ENCODE measurements at places on chromosomes 1 and 21.

DNA sequence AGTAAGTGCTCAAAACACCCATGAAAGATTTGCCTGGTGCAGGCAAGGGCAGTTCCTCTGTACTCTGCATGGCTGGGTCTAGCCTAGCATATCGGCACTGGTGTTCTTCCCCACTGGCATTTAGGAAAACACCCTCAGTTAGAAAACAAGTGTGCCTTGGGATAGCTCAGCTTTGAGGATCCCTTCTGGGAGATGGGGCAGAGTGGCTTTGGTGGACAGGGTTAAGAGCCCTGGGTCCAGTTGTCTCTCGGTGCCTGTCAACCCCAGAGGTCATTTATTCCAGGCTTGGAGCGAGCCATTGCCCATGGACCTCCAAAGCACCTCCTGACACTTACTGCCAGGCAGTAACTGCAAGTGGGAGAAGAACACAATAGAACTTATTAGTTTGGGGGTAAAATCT lies 80.8 kb upstream of the DIRAS3 start:
- no peak for DNase-seq

- DNase-seq, result peak; percentile 85
These were observed at the start of gene KCTD3 for GRCh38 chr1:215566556-215567490. Gene KCTD3, plus strand, starts transcription at chr1:215567304. Its CDS starts 382 bp downstream, at chr1:215567686.

DNA sequence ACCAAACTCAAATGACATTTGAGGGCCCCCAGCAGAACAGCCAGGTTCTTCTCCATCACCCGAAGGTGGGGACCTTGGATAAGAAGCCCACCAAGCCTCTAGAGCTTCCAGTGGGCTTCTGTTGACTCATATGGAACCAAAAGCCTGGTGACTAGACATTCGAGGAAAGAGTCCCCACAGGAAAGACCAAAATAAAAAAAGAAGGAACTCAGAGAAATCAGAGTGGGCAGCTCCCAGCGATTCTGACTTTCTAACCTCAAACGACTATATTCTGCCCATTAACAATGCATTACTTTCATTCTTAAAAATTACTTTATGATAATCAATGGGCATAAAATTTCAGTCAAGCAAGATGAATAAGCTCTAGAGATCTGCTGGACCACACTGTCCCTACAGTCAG lies 9.6 kb upstream of the CHIT1 start:
- no peak for DNase-seq

- peak; percentile 52 for DNase-seq
These were observed 35.8 kb downstream of the PIK3CD start for GRCh38 chr1:9687120-9687873.

- DNase-seq, result no peak
These were observed 30.4 kb downstream of the NGF start for GRCh38 chr1:115307661-115308060.

GRCh38 chr21:40830836-40831235 lies 16.1 kb downstream of the DSCAM start:
- DNase-seq, result no peak

GRCh38 chr1:235931171-235931738 lies 64.5 kb upstream of the LYST start:
- no peak for DNase-seq

- DNase-seq, result no peak
These were observed 269.5 kb downstream of the NPHP4 start for GRCh38 chr1:5722635-5723164.

GRCh38 chr1:208135354-208135753 lies 108.8 kb downstream of the PLXNA2 start:
- no peak for DNase-seq

DNA sequence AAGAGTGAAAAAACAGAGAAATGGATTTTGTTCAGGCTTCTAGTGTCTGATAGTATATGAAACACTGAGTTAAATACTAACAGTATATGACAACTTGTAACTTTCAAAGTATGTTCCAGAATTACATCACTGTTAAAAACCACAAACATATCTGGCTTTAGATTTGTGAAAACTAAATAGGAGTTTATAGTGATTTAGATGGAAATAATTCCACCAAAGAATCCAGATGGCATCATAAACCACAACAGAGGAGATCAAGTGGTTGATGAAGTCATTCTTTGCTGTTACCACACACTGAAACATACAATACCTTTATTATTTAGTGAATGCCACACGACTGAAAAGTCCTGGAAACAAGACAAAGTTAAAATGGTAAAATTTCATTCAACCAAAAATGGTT lies 37.2 kb downstream of the ALG14 start:
- DNase-seq, result no peak

GRCh38 chr1:243587823-243588560 lies 262.1 kb downstream of the AKT3 start:
- no peak for DNase-seq

GRCh38 chr1:2240270-2241156 lies 12.4 kb downstream of the SKI start:
- DNase-seq, result no peak

- DNase-seq, result peak; percentile 51
These were observed 87.5 kb upstream of the RHOU start for GRCh38 chr1:228647523-228648444.

GRCh38 chr21:28758042-28758882 lies 234.4 kb downstream of the LTN1 start:
- DNase-seq, result no peak

DNA sequence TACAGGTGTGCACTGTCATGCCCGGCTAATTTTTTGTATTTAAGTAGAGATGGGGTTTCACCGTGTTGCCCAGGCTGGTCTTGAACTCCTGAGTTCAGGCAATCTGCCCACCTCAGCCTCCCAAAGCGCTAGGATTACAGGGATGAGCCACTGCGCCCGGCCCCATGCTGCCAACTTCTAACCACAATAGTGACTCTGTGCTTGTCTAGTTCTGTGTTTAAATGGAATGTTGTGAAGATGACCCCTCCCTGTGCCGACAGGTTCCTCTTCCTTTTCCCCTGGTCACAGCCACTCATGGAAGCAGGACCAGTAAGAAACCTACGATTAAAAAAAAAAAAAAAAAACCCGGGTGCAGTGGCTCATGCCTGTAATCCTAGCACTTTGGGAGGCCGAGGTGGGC lies 4.7 kb downstream of the MAP1LC3C start:
- DNase-seq, result no peak

DNA sequence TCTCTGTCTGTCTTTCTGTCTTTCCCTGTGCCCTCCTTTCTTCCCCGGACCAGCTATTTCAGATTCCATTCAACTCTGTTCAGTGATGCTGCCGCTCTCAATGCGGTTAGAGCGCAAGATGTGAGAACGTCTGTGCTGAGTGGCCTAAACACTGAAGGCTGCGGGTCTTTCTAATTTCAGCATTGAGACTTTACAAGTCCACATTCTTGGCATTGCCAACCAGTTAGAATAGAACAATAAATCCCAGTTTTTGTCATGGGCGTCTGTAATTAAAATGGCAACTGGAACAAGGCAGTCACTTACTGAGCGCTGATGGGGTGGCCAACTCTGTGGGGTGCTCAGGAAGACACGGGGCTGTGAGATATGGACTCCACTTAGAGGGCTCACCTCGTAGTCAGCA lies 112.8 kb downstream of the DHRS3 start:
- DNase-seq, result no peak

DNA sequence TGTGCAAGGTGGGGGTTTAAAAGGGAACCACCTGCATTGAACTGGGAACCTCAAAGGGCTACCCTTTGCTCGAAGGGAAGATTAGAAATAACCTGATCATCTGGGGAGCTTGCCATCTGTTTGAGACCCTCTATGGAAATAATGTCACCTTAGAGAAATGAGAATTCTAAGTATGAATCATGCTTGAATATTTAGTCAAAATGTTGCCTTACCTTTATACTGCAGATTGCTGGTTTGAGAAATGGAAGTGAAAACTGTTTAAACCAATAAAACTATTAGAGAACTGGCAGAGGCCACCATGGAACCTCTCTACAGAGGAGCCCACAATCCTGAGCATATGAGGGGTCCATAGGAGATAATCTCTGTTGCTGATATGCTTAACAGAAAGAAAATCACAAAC lies 131.2 kb upstream of the FAM78B start:
- DNase-seq, result no peak

DNA sequence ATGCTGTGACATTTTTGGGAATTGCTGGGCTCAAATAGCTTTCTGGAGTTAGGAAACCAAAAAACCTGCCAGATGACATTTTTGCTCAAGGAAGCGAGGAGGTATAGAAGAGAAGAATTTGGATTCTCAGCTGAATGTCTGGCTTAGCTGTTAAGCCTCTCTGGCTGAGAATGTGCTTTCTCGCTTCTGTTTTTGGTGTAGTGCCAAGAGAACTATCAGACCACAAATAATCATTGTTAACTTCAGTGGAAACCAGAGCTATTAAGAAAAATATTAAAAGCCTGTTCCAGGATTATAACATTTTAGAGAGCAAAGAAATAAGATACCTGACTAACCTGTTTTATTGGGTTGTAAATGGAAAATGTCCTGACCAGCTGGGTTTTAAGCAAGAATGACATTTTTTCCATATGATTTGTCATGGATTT lies 39.5 kb upstream of the DIPK1A start:
- no peak for DNase-seq

DNA sequence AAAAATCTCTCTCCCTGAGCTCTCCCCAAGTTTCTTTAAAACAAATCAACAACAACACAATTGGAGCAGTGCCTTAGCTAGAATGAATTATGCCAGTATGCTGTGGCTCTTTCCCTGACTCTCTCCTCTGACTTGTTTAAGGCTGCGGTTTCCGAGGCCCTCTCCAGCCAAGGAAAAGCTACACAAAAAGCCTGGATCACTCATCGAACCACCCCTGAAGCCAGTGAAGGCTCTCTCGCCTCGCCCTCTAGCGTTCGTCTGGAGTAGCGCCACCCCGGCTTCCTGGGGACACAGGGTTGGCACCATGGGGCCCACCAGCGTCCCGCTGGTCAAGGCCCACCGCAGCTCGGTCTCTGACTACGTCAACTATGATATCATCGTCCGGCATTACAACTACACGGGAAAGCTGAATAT lies 1.9 kb downstream of the S1PR1 start:
- peak; percentile 65 for DNase-seq

GRCh38 chr21:37986751-37987399 lies 70.6 kb upstream of the KCNJ6 start:
- DNase-seq, result peak; percentile 100

- DNase-seq, result no peak
These were observed 5.4 kb downstream of the TMEM59 start for GRCh38 chr1:54047384-54048305.

GRCh38 chr1:93177991-93178390 lies 2.2 kb downstream of the TMED5 start:
- DNase-seq, result no peak

GRCh38 chr1:65229754-65230339 lies 79.5 kb upstream of the DNAJC6 start:
- DNase-seq, result no peak

DNA sequence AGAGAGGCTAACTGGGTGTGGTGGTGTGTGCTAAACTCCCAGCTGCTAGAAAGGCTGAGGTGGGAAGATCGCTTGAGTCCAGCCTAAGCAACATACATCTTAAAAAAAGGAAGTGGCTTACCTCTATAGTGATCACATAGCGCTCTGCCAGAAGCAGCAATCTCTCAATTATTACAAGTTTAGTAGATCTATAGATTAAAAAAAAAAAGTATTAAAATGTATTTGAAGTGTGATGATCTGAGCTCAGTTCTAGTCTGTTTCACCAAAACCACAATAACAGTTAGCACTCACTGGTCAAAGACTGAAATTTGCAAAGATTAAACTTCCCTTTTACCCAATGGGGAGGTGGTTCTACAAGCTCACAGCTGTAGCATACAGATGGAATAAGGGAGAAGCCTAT lies 76.3 kb downstream of the USP24 start:
- no peak for DNase-seq

- DNase-seq, result no peak
These were observed 175.9 kb upstream of the KCND3 start for GRCh38 chr1:112165375-112165774.
